Fibroblast of villous mesenchyme (primary cell): ENCODE measurements at places on chromosomes 12 and 14. TPM values are rescaled to one million over a fixed set of nuclear protein-coding genes. Genes with fewer than 3 reads are reported as not detected.

CLEC1B gene
- under 0.01 TPM in 1 of 2 replicates, not detected in the other for total RNA-seq

TMCC3 gene
- 1.6 and 1.7 TPM in 2 replicates for total RNA-seq

SLC38A4 gene
- 11.0 and 23.7 TPM in 2 replicates for total RNA-seq

NRXN3 gene
- total RNA-seq = 5.5 and 7.3 TPM in 2 replicates

DNA sequence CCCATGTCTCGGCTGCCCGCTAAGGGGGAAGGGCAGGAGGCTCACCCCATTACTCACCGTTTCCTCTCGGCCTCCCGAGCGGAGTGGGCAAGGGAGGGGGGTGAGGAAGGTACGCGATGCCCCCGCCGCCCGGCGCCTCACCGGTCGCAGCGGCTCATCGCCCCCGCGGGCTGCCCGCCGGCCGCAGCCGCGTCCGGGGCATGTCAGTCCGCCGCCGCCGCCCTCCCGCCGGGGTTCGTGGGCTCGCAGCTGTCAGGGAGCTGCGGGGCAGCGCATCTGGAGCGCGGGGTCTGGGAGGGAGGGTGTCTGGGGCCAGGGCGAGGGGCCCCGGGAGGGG is 461 bp downstream of the SLC8A3 start:
- no peak for DNase-seq

GRCh38 chr14:35161231-35161630 is 38.9 kb downstream of the PRORP start:
- no peak for DNase-seq

DNA sequence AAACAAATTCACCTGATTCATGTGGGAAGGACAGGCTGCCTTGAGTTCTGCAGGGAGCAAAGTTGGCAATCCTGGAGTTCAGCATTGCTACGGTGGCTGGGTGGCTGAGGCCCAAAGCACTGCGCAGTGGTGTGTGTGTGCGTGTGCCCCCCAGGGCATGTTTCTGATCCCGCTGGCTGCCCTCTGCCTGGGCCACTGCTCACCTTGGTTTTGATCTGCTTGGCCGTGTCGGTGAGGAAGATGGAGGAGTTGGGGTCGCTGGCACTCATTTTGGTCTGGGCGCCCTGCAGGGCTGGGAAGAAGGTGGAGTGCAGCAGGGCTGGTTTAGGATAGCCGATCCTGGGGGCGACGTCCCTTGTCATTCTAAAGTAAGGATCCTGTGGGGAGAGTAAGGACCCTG is 19.1 kb downstream of the SLC25A47 start:
- DNase-seq = no peak

DNA sequence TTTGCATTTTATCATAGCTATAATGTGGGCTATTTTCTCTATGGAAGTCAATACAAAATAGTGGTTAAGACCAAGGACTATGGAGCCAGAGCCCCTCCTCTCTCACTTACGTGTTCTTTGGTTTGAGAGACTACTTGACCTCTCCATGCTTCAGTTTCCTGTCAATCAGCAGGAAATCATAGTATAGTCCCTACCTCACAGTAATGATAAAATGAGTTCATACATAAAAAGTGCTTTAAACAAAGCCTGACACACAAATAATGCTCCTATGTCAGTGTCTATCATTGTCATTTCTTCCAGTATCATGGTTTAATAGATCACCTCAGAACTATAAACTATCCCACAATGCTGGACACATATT is 90.4 kb downstream of the MED13L start:
- DNase-seq = no peak

GRCh38 chr12:100688451-100688864 is 106.1 kb upstream of the ANO4 start:
- DNase-seq = peak; percentile 45

- DNase-seq = peak; percentile 75
These were observed 269.2 kb upstream of the DAAM1 start for GRCh38 chr14:58919217-58919616.

DNA sequence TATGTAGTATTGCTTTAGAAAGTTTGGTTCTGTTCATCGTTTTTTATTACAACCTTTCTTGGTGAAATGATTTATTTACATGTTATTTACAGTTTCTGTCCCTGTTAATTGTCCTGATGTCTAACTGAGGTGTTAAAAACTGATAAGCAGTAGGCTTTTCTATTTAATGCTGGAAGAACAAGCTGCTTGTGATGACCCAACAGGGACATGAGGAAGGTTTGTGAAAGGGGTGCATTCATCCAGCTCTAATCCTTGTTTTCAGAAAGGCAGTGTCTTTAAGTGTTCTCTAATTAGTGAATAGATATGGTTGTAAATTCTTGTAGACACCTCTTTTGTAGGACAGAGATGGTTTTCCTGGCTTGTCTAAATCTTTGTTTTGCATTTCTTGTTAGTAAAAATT is 191.4 kb downstream of the FOXA1 start:
- DNase-seq = no peak

GRCh38 chr14:92622311-92622710 is 108.7 kb downstream of the RIN3 start:
- DNase-seq = no peak

DNA sequence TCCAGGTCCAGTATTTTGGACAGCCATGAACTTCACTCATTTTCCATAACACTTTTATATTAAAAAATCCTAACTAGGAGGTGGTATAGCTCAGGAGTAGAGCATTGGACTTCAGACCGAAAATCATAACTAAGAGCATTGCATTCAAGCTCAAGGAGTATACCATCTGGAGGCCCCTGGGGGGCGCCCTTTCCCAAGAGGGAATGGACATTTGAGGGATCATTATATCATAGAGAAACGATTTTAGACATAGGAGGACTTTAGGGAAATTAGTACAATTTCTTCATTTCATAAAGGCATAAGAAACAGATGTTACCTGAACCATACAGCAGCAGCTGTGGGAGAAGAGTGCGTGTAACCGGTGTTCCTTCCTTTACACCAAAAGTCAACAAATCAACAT is 5.2 kb upstream of the ATG14 start:
- DNase-seq = no peak

- no peak for DNase-seq
These were observed 151.8 kb downstream of the CRADD start for GRCh38 chr12:93829016-93829415.
